ENCODE measurements at places on chromosomes 1 and 21.

DNA sequence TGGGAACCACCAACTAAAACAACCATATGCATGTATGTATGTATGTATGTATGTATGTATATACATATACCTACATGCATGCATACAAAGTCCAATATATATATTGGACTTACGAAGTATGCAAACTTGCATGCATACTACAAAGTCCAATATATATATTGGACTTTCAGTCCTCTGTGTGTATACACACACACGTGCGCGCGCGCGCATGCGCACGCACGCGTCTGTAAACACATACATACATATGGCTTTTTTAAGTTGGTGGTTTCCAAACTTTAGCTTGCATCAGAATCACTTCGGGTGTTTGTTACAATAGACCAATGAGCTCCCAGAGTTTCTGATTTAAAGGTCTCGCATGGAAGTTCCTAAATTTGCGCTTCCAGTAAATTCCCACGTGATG, 197.5 kb upstream of the C1orf87 start:
- no peak for DNase-seq

- no peak for DNase-seq
These were observed 48.1 kb upstream of the WNT2B start for GRCh38 chr1:112460615-112461014.

GRCh38 chr1:186518395-186518794, 57.5 kb upstream of the PDC start:
- DNase-seq = no peak

DNA sequence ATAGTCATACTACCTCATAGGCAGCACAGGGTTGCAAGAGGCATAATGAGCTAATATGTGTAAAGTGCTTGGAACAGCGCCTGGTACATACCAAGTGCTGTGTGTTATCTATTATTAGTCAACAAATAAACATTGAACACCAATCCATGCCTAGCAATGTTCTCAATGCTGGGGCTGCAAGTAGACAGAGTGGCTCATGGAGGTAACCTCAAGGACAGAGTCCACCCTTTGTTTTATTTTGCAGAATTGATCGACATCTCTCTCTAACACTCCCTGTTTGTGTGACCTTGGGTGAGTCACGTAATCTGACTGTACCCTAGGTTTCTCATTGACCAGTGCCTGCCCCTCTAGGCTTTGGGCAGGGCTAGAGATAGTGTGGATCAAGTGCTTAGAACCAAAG, 164.0 kb upstream of the KLHDC7A start:
- no peak for DNase-seq

GRCh38 chr21:15221799-15222386, 157.1 kb upstream of the NRIP1 start:
- peak; percentile 27 for DNase-seq

GRCh38 chr1:221451741-221452140, 290.1 kb downstream of the DUSP10 start:
- DNase-seq = no peak

DNA sequence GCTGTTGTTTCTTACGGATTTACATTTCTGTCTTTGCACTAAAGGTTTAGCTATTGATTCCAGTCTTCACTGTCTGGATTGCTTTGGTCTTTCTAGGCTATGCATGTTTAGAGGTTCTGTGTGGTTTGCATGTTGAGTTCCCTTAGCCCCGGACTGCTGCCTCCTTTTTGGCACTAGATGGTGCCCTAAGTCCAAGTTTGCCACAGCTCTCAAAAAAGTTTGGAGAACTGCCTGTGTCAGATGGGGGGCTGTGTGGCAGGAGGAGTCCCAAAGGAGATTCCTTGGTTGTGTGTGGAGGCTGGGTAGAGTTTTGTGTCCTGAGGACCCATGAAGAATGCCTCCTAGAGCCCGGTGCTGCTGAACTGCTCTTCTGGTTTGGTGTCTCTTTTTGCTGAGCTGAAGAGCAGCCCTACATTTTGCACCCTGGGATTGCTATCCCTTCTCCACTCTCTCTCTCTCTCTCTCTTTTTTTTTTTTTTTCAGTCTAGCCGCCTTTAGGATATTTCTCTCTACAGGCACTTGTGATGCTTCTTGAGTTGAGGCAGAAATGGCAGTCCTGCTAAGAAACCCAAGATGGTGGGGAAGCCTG, 74.4 kb downstream of the PTGS2 start:
- DNase-seq = no peak

DNA sequence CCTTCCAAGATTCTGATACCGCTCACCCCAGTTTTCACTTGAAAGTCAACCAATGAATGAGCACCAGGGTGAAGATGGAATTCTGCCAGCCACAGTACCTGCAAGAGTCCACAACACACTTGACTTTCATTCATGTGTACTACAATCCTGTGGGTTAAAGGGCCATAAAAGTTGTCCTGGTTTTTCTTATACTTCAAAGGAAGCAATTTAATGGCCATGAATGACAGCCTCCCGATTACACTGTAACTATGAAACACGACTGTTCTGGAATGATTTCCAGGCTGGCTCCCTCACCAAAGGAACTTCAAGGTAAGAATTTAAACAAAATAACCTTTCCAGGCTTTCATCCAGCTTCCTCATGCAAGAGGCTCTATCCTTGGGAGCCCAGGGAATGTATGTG, 502.8 kb downstream of the SMYD3 start:
- DNase-seq = no peak

- no peak for DNase-seq
These were observed 35.0 kb downstream of the UROD start for GRCh38 chr1:45047032-45047431.

- DNase-seq = no peak
These were observed at the start of gene PLA2G5 for GRCh38 chr1:20069874-20070273. PLA2G5 (plus strand) TSS chr1:20070194; CDS start chr1:20084831, 14,637 bp downstream.

GRCh38 chr21:43864962-43865539, at the start of gene AGPAT3:
AGPAT3 (plus strand) TSS chr21:43865223; CDS start chr21:43959682, 94,459 bp downstream.
- no peak for DNase-seq

DNA sequence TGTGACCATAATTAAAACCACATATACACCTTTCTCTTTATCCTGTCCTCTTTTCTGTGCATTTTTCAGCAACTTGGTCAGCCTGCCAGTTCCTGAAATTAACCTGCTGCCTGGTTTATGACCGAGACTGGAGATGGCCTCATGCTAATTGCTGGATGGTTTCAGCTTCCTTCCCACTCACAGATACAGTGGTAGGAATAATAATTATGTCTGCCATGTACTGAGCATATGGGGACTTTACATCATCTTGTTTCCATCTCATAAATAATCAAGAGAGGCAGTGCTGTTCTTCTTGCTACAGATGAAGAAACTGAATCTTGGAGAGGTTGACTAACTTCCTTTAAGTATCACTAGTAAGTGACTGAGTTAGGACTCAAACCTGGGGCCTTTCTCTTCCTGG, 148.2 kb downstream of the NOS1AP start:
- no peak for DNase-seq
